ENCODE measurements at places on chromosomes 3 and 15.

- DNase-seq, result no peak
Observed at GRCh38 chr15:68666812-68667450, 88.1 kb downstream of the CORO2B start.

- no peak for DNase-seq
Observed at GRCh38 chr15:100172356-100173024, 169.3 kb downstream of the ADAMTS17 start.

- DNase-seq, result no peak
Observed at GRCh38 chr3:153615863-153616262, 453.8 kb downstream of the RAP2B start.

GRCh38 chr3:177882124-177882648 lies 654.0 kb upstream of the KCNMB2 start:
- DNase-seq, result no peak

- no peak for DNase-seq
Observed at GRCh38 chr3:188358787-188359493, 205.0 kb downstream of the LPP start.

DNA sequence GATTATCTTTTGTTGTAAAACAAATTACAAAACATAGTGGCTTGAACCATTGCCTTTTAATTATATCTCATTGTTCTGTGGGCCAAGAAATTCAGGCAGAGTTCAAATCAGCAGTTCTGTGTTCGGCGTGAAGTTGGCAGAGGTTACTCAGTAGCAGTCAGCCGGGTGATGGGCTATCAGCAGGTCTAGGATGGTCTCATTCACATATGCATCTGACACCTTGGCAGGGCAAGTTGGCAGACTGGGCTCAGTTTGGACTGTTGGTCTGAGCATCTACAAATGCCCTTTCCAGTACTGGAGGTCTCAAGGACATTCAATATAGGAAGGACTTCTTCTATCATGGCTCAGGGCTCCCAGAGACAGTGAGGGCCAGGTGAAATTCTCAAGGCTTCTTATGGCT lies 51.2 kb upstream of the ITGA11 start:
- no peak for DNase-seq

Measured in HFF-Myc (cell line).